ENCODE measurements at places on chromosomes 2 and 18.

- peak; percentile 32 for DNase-seq
These were observed 256.0 kb downstream of the TNS1 start for GRCh38 chr2:217746808-217747207.

- DNase-seq, result peak; percentile 47
These were observed 18.2 kb downstream of the RPL37A start for GRCh38 chr2:216516730-216517350.

DNA sequence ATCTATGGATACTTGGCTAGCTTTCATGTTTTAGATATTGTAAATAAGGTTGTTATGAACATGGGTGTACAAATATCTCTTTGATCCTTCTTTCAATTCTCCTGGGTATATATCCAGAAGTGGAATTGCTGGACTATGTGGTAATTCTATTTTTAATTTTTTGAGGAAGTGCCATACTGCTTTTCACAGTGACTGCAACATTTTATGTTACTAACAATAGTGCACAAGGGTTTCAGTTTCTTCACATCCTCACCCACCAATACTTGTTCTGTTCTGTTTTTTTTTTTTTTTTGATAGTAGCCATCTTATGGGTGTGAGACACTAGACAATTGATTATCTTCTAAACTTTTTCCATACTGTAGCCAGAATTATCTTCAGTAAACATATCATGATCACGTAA is 17.3 kb upstream of the NEUROD1 start:
- no peak for DNase-seq

DNA sequence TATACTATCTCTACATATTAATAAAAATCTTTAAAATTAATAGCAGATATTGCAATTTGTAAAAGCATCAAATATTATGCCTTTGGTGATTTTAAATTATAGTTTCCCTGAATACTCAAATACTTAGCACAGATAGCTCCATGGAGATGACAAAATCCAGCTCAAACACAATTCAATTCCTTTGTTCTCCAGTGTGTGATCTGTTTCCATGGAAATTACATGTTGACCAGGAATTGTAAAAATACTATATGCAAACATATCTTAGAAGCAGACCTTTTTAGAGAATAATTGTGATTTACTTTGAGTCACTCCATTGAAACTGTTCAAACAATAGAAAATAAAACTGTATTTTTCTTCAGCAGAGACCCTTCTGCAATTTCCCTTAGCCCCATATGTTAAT is 68.3 kb downstream of the FAM161A start:
- DNase-seq, result no peak

GRCh38 chr2:231680992-231681852 is 27.1 kb upstream of the PTMA start:
- peak; percentile 90 for DNase-seq

DNA sequence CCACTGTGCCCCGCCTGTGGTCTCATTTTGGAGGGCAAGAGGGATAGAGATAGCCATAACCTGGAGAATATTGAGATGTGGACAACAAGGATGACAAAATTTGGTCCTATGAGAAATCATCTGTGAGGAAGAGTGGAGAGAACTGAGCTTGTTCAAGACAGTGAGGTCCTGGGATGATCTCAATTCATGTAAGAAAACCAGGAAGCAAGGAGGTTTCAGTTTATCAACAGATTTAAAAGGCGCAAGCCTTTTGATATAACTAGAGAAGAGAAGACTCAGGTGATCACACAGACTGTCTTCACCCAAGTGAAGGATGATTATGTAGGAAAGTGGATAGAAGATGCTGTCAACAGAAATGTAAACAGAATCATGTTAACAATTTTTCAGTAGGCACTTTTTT is 39.1 kb downstream of the PCBP1 start:
- DNase-seq, result no peak

DNA sequence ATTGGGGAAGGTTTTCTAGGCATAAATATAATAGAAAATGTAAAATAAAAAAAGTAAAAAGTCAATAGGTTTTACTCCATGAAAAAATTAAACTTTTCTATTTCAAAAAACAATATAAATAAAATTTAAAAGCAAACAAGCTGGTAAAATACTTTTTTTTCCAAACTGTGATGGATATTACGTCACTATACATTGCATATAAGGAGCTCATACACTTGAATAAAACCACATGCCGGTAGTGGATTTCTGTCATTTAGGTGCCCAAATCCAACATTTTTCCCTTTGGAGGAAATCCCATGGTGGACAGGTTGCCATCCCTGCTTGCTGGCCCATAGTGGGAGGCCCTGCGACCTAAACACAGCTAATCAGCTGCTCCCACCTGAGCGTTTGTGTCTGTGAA is 289.4 kb upstream of the HNRNPA3 start:
- no peak for DNase-seq

- no peak for DNase-seq
These were observed 420.3 kb upstream of the FSIP2 start for GRCh38 chr2:185318271-185318724.

DNA sequence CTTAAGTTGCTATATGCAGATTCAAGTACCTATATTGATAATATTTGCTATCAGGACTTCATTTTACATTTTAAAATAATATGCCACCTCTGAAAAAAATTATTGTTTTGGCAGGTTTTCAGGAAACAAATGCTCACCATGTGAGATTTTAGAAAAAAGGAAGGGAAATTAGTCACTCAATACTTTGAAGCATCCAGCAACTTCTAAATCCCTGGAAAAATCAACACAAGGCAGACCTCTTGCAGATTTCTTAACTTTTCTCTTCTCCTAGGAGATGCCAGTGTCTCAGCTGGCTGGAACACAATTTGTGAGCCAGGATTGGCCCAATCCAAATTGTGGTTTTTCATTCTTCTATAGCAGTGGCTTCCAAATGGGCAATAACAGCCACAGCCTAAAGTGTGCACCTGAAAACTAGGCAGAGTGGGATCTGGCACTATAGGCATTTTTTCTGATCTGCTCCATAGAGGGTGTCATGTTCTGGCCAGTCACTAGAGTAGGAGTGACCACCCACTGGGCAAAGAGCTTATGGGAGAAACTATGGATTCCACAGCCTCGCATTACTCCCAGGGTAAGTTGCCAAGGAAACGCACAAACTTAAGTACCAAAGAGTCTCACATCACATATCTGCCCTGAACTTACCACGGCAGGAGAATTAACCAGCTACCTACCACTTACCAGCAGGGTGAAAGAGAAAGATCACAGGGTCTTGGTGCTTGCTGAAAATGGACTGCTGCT is 28.1 kb upstream of the THOC1 start:
- no peak for DNase-seq

DNA sequence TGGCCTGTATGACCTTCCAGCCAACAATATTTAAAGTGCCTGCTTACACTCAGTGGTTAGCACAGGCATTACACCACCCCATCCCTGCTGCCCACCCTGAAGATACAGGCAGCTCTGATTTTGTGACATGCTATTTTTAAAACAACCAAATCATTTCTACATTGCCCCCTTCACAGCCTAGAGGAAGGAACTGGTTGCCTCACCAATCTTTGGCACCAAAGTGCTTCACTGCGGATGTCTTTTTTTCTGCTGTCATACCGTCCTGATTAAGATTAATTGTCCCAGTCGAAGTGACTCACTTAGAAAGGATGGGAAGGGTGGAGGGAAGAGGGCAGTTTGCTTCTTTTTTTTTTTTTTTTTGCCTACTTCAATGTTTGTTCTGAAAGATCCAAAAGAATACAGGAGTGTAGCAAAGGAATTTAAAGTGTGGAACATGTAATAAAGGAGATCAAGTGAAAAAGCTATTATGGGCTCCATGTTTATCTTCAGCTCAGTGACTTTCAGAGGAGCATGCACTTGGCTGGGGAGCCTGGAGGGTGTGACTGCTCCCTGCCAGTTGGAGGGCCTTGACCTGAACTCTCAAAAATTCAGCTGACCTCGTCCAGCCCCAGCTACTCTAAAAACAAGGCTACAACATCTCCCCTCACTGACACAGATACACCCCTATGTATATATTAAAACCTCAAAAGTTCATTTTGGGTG is 501.1 kb upstream of the TNP1 start:
- DNase-seq, result peak; percentile 92

DNA sequence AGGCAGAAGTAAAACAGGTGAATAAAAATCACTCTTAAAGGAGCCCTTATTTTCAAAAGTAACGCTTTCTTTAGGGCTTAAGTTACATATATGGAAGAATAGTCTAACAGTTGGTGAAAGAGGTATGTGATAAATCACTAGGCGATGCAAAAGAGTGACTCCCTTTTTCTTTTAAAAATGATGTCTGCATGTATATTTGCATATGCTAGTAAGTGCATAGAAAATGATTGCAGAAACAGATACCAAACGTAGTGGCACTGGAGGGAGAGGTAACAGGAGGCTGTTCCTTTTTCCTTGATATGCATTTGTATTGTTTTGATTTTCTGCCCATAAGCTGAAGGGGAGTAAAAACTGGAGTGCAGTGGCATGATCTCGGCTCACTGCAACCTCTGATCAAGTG is 158.3 kb downstream of the PRPF40A start:
- DNase-seq, result no peak

DNA sequence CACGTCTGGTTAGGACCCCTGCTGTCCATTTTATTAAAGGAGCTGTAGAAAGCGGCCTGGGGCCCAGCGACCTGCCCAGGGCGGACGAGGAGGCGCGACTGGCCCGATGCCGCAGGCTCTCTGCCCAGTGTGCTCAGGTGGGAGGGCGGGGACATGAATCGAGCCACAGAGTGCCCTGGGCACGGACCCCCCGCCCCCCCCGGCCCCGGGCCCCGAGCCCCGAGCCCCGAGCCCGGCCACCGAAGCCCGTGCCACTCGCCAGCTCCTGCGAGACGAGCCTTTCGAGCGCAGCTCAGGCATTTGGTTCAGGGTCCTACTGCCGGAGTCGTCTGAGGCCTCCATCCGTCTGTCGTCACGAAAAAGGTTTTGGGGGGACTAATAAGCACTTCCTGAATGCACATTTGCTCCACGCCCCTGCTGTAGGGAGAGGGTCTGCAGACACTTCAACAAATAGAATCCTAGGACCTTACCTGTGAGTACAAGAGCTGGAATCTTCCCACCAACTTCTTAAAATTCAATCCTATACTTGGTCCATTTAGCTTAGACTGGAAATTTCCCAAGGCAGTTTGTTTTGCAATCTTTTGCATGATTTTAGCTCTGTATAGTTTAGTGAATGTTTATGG is 602 bp upstream of the ADAM17 start:
- DNase-seq, result peak; percentile 26

DNA sequence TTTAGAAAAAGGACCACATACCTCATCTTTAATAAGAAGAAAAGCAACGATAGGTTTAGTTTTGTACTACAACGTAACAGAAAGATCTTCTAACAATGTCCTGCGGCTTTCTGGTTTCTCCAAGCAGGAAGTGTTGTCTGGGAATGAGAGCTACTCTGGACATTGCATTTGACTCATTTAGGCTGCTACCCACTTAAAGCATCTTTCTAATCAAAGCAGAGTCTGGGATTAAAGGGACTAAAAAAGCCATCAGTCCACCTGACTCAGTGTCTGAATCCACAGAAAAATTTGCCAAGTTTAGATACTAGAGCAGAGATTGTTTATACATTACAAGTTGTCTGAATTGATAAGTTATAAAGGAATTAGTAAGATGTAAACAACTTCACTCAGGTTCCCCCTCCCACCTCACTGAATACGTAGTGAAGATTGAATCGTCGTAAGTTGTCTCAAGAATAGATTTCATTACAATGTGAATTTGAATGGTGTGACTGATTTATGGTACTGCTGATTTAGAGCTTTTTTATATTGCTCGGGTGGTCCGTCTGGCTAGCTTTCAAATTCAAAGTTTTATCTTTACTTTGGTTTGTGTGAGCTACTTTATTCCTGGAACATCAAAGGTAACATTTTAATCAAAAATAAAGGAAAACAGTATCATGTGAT is 70.2 kb upstream of the SMIM21 start:
- no peak for DNase-seq

DNA sequence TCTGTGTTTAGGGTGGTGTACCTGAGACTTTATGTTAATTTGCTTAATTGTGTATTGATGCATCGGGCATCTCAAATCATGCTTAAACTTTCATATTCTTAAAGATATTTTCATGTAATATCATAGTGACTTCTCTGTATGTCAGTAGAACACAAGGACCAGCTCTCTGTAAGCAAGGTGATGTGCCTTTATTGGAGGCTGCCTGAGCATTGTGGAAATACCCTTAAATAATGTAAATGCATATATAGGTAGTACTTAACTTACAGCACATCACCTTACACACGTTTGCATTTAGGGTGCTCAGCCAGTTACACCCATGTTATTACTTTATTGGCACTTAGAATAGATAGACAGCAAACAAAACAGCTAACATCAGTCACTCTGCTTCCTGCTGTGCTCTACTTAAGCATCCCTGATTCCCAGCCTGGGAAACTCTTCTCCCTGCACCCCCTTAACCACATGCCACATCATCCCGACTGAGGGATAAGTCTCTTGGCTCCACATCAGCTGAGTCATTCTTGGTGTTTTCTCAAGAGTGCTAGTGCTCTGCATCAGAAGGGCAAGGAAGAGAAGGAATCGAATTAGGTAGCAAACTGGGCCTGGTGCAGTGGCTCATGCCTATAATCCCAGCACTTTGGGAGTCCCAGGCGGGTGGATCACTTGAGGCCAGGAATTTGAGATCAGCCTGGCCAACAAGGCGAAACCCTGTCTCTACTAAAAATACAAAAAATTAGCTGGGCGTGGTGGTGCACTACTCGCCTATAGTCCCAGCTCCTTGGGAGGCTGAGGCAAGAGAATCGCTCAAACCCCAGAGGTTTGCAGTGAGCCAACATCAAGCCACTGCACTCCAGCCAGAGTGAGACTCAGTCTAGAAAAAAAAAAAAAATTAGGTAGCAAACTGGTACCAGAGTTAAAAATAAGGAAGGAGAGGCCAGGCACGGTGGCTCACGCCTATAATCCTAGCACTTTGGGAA is 108.7 kb downstream of the MAP3K20 start:
- DNase-seq, result peak; percentile 98

DNA sequence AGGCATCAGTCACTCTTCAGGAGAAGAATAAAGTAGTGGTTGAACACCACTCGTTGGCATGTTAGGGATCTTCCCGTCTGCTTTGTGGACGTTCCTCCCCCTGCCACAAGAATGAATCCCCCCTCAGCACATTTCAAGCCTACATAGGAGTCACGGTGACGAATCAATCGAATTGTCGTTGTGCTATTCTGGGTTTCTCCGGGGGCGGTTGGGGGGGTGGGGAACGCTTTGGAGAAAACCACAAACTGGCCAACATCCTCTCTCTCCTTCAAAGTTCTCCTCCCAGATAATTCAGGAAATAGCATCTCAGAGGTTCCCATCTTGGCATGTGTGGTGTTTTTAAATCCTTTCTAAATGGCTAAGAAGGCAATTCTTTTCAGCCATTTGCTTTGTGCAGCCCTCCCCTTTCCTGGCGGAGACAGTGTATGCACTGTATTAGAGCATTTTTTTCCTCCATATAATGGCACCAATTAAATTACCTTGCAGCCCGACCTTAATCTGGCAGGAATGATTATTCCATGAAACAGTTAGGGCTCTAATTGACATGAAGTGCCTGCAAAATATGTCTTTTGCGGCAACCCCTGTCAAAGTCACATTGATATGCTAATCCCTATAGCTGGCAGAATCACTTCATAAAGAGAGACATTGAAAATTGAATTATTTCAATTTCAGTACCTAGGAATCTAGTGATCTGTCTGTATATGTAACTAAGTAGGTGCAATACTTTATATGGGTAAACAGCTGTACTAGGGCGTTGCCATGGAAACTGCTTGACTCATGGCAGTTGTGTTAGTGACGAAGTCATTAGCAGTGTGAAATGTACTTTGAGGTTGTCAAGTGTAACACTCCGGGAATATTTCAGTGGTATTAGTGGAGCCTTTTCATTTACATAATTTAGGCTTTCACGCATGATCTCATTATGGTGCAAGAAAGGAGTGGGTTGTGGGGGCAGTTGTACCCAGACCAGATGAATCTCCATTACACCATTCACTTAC is 323.4 kb upstream of the SLC14A2 start:
- no peak for DNase-seq

All from EL (cell line).